ENCODE measurements at places on chromosomes 5 and 9. TPM values are rescaled to one million over a fixed set of nuclear protein-coding genes. Genes with fewer than 3 reads are reported as not detected.
A peak's percentile ranks its signal among the peaks of the same experiment; 100 is the strongest.

GRCh38 chr5:60504342-60504741 lies 195.6 kb downstream of the DEPDC1B start:
- no peak overlapping the region for H3K4me3 ChIP-seq
- DNase-seq, result no peak
- no peaks in the 10 kb centered on the region for H3K36me3 ChIP-seq
- no peaks in the 10 kb centered on the region for H3K4me1 ChIP-seq
- H3K27me3 ChIP-seq, result no peaks in the 10 kb centered on the region

- H3K27me3 ChIP-seq, result peaks cover 11% of the 10 kb centered on the region
- H3K27ac ChIP-seq, result peak overlapping the region; percentile 44
- peaks cover 3% of the 10 kb centered on the region for H3K4me1 ChIP-seq
- H3K36me3 ChIP-seq, result peaks cover 1% of the 10 kb centered on the region
These were observed 370.8 kb upstream of the RIOK2 start for GRCh38 chr5:97553604-97554452.

DNA sequence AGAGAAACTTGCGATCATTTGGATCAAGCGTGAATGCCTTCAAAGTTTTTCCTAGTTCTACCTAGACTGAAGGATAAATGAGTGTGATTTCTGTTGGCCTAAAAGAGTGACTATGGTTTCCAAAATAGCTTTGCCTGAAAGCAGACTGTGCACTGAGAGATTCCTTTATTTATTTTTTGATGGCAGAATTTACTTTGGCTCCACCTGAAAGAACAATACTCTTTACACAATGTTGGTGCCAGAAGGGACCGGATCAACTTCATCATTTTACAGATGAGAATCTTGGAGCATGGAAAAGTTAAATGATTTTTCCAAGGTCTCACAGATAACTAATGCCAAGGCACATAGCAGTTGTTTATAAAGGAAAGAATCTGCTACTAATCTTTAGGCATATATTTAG lies 199.6 kb downstream of the KCTD16 start:
- H3K4me1 ChIP-seq, result no peaks in the 10 kb centered on the region
- no peak for DNase-seq
- no peak overlapping the region for H3K4me3 ChIP-seq
- no peaks in the 10 kb centered on the region for H3K27me3 ChIP-seq
- no peaks in the 10 kb centered on the region for H3K36me3 ChIP-seq
- no peak overlapping the region for H3K27ac ChIP-seq

GRCh38 chr9:136937186-136938001 lies 7.1 kb downstream of the FBXW5 start:
- H3K36me3 ChIP-seq, result peaks cover 27% of the 10 kb centered on the region
- no peak for DNase-seq
- peaks cover 3% of the 10 kb centered on the region for H3K4me1 ChIP-seq
- no peak overlapping the region for H3K4me3 ChIP-seq
- no peak overlapping the region for H3K27ac ChIP-seq
- H3K27me3 ChIP-seq, result no peaks in the 10 kb centered on the region

- no peaks in the 10 kb centered on the region for H3K36me3 ChIP-seq
- H3K4me1 ChIP-seq, result no peaks in the 10 kb centered on the region
- H3K4me3 ChIP-seq, result no peak overlapping the region
- no peak for DNase-seq
- no peaks in the 10 kb centered on the region for H3K27me3 ChIP-seq
These were observed 527.2 kb downstream of the KCTD16 start for GRCh38 chr5:144697847-144698262.

DNA sequence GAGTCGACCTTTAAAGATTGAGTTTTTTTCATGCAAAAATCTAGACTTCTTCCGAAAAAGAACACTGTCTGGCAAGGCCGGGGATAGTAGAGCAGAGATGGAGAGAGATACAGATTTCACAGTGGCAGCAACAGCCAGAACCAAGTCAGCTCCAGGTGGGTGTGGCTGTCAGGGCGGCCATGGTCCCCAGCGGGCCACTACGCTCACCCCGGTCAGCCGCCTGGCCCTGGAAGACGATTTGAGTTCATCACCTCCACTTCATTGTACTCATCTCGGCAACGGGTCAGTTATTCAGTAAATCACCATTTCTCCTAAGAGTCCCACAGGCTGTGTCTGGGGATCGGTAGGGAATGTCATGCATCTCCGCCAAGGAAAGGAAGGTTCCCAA lies 53.0 kb downstream of the ZNF354C start:
- H3K4me3 ChIP-seq, result no peak overlapping the region
- H3K36me3 ChIP-seq, result no peaks in the 10 kb centered on the region
- H3K4me1 ChIP-seq, result no peaks in the 10 kb centered on the region
- H3K27ac ChIP-seq, result no peak overlapping the region
- peaks cover 4% of the 10 kb centered on the region for H3K27me3 ChIP-seq

GRCh38 chr9:131670247-131671132 lies 69.4 kb downstream of the RAPGEF1 start:
- H3K4me1 ChIP-seq, result peaks cover 75% of the 10 kb centered on the region
- H3K27me3 ChIP-seq, result no peaks in the 10 kb centered on the region
- H3K27ac ChIP-seq, result peak overlapping the region; percentile 95
- DNase-seq, result no peak
- H3K36me3 ChIP-seq, result peaks cover 15% of the 10 kb centered on the region

DNA sequence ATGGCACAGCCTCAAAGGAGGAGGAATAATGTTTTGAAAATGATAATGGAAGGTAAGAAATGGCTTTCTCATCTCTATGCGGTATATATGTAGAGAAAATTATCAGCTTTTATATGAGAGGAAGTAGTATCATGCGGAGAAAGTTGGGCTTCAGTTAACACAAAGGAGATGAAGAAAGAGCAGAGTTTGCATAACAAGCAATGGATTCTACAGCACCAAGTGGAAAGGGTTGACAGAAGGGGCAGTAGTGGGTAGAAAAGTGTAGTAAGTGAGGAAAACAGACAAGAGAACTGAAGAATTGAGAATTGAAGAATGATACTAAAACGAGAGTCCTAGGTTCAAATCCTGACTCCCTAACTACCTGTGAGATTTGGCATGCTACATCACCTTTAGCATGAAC lies 51.0 kb downstream of the GNG10 start:
- H3K27ac ChIP-seq, result no peak overlapping the region
- no peaks in the 10 kb centered on the region for H3K36me3 ChIP-seq
- no peak overlapping the region for H3K4me3 ChIP-seq
- H3K27me3 ChIP-seq, result no peaks in the 10 kb centered on the region
- H3K4me1 ChIP-seq, result no peaks in the 10 kb centered on the region

- no peak overlapping the region for H3K4me3 ChIP-seq
- H3K27me3 ChIP-seq, result no peaks in the 10 kb centered on the region
- peaks cover 2% of the 10 kb centered on the region for H3K4me1 ChIP-seq
- no peak overlapping the region for H3K27ac ChIP-seq
- H3K36me3 ChIP-seq, result no peaks in the 10 kb centered on the region
These were observed 29.1 kb upstream of the ANKRD31 start for GRCh38 chr5:75265731-75266130.

GRCh38 chr5:74313896-74314295 lies 326.6 kb downstream of the ENC1 start:
- H3K27ac ChIP-seq, result no peak overlapping the region
- DNase-seq, result no peak
- no peaks in the 10 kb centered on the region for H3K4me1 ChIP-seq
- H3K27me3 ChIP-seq, result peaks cover 37% of the 10 kb centered on the region
- H3K36me3 ChIP-seq, result no peaks in the 10 kb centered on the region

GRCh38 chr9:76032038-76032796 lies 141.7 kb downstream of the PCSK5 start:
- DNase-seq, result no peak
- H3K4me1 ChIP-seq, result peaks cover 38% of the 10 kb centered on the region
- peaks cover 41% of the 10 kb centered on the region for H3K36me3 ChIP-seq
- H3K4me3 ChIP-seq, result peak overlapping the region; percentile 37

DNA sequence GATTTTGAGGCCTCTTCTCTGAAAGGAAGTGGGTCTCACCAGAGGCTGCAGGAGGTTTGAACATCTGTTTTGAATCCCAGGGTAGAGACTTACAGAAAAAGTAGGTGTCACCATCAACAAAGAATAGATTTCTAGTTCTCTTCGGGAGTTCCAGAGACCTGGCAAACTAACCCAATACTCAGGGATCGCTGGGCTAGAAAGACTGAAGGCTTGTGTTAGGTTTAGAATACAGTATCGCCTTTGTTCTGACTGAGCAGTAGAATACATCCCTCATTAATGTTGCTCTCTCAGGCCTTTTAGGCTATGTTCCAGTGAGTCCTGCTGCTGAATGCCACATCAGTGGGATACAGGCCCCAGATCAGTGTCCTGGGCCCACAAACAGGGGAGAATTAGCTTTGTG lies 27.2 kb downstream of the RUSC2 start:
- H3K36me3 ChIP-seq, result no peaks in the 10 kb centered on the region
- H3K4me3 ChIP-seq, result no peak overlapping the region
- DNase-seq, result no peak
- H3K4me1 ChIP-seq, result no peaks in the 10 kb centered on the region

DNA sequence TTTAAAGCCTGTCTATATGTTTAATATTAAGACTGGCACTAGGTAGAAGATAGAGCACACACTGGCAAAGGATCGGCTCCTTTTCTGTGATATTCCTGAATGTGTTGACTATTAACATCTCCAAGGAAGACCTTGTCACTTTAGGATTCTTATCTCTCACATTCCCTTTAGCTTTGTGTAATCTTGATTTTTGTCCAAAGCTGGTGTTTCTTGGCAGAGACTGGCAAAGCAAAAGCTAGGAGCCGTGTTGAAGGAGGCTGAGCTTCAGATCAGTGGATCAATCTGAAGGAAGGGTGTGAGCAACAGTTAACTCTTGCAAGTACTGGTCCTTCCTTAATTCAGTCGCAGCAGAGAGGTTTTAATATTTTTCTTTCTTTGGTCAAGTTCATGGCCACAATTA lies 830.4 kb upstream of the ZNF608 start:
- H3K36me3 ChIP-seq, result no peaks in the 10 kb centered on the region
- H3K27ac ChIP-seq, result no peak overlapping the region
- no peaks in the 10 kb centered on the region for H3K27me3 ChIP-seq
- DNase-seq, result no peak
- no peaks in the 10 kb centered on the region for H3K4me1 ChIP-seq
- no peak overlapping the region for H3K4me3 ChIP-seq

The ROPN1L gene
- total RNA-seq, result not detected

The EDIL3 gene
- total RNA-seq, result not detected

The LMX1B gene
- total RNA-seq, result not detected

The FAM169A gene
- 12.0 TPM for total RNA-seq

The DRD1 gene
- total RNA-seq, result not detected

The GMCL2 gene
- total RNA-seq, result not detected

The SAP30L gene
- total RNA-seq, result 25.8 TPM

The FAM221B gene
- total RNA-seq, result not detected
